NCI-H446 (cell line): ENCODE measurements at places on chromosomes 6 and 20.

- no peak for DNase-seq
Observed at GRCh38 chr20:24436160-24436559, 33.3 kb upstream of the SYNDIG1 start.

- no peak for DNase-seq
Observed at GRCh38 chr6:37399131-37399530, 33.9 kb upstream of the CMTR1 start.

- DNase-seq, result no peak
Observed at GRCh38 chr6:27575594-27576361, 102.9 kb upstream of the ZNF184 start.

GRCh38 chr20:4006640-4007039, 8.7 kb downstream of the RNF24 start:
- DNase-seq, result peak; percentile 83

- DNase-seq, result peak; percentile 54
Observed at GRCh38 chr6:6057442-6058053, 50.8 kb upstream of the NRN1 start.

DNA sequence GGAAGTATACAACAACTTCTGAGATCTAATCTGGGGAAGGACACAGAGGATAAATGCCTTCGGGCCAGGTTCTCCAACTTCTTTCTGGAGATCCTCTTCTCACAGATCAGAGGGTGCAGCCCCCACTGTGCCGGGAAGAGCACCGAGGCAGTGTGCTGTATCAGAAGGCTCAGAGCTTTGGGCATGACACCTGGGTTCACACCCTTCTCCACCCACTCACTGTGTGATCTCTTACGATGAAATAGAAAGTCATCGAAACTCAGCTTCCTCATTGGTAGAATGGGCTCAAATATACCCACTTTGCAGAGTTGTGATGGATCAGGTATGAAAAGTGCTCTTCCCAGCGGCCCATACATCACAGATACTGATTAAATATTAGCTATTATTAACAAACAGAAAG, 347.5 kb upstream of the SOX4 start:
- DNase-seq, result no peak
